ENCODE measurements at places on chromosomes 16 and 17.

GRCh38 chr17:10099051-10099571, 99.3 kb downstream of the GAS7 start:
- peak; percentile 28 for DNase-seq

DNA sequence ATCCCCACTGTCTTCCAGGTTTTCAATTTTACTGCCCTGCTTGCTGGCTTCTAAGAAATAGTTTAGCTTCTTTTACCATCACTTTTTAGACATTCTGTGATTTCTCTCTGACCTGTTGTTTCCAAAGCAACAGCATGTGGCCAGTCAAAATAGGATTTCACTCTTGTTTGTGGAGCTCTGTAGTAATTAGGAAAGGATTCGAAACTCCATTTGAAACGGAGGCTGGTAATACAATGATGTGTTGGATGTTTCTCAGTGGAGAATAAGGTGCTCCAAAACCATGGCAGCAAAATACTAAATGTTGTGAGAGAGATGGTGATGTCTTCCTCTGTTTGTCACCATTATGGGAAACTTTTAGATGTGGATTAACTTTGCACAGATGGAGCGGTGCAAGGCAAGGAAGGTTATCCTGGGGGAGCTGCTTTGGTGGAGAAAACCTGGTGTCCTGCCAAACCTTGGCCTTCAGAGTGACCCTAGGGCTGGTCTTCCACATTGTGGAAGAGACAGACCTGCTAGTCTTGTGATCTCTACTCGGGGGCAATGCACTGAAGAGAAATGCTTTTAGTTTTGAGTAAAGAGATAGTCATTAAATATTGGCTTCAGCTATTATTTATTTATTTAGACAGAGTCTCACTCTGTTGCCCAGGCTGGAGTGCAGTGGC, 79.4 kb downstream of the PRKCA start:
- no peak for DNase-seq

DNA sequence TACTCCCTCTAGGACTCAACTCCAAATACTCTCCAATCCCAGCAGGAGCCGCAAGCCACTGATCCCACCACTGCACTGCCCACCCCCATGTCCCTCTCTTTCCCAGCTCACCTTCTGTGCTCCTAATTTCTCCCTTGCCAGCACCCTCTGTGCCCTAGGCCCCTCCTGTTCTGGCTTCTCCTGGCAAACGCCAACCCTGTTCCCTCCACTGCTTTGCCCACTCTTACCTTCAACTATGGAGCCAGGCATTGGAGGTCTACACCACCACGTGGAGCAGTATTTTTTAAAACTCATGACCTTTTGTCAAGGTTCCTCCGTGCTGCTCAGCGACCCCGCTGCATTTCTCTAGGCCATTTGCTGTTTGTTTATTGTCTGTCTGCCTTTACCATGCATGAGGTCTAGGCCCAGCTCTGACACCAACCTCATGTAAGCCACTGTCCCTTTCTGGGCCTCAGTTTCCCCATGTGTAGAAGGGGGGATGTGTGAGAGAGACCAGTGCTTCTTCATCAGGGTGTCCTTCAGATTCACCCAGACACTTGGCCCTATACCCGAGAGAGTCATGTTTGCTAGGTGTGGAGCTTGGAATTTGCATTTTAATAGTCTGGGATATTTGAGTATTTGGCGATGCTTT, 4.6 kb downstream of the CCDC102A start:
- DNase-seq, result no peak

DNA sequence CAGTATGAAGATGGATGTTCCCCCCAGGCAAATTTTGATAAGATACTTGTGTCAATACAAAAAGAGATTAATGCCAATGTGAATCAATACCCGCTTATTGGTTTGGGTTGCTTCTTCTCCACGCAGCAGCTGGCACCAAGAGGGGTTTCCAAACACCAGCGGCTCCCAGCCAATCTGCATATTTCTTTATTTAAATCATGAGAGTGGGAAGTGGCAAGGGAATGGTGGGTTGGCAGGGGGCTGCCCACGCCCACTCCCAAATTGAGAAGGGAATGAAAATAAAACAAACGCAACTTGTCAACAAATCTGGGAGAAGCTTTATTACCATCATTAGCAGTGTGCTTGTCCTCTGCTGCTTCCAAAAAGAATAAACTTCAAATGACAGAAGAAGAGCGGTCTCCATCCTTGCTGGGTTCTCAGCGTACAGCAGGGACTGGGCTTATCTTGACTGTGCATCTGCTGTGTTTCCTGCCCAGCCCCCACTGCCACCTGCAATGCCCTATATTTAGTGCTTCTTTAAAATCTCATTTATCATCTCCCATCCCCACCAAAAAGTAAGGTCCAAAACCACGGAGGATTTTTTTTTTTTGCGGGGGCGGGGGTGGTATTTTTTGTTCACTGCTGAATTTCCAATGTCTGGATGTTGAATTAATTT, 34.9 kb upstream of the C16orf78 start:
- no peak for DNase-seq

- DNase-seq, result no peak
Measured at GRCh38 chr16:57757883-57758282, 22.3 kb downstream of the KATNB1 start.

DNA sequence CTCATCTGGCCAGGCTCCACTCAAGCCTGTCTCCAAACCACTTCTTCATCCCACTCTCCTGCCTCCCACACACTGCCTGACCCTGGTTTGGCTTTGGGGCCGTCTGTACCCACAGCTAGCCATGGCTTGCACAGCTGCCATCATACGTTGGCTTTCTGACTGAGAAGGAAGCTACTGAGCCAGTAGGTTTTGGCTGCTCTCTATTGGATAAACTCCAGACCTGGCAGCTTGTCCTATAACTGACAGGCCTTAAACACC, 3.9 kb downstream of the MIF4GD start:
- no peak for DNase-seq

DNA sequence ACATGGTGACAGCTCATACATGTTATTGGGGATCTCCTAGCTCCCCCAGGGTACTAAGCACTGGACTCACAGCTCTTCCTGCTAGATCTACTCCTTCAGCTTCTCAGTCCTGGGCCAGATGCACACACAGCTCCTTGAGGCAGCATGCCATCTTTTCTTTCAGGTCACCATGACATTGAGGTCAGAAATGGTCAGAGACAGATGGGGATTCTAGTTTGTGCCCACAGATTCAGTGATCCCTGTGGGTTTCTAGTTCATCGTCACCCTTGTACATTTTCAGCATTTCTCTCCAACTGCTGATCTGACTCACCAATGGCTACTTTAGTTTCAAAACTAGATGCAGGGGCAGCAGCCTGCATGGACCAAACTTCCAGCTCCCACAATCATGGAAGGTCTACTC, 560.7 kb upstream of the PSMD7 start:
- DNase-seq, result no peak

Measured in cardiac fibroblast (primary cell).